ENCODE measurements at places on chromosomes 6 and 20.

GRCh38 chr6:29758761-29759160, 35.5 kb downstream of the HLA-F start:
- no peak for DNase-seq

GRCh38 chr20:1360094-1360846, 31.3 kb upstream of the SDCBP2 start:
- no peak for DNase-seq

GRCh38 chr20:17536944-17537444, 5.8 kb upstream of the BFSP1 start:
- DNase-seq: peak; percentile 76

GRCh38 chr6:156379392-156380289, 397.5 kb upstream of the ARID1B start:
- DNase-seq: no peak

GRCh38 chr6:43966853-43967718, 160.2 kb downstream of the MRPL14 start:
- DNase-seq: no peak

DNA sequence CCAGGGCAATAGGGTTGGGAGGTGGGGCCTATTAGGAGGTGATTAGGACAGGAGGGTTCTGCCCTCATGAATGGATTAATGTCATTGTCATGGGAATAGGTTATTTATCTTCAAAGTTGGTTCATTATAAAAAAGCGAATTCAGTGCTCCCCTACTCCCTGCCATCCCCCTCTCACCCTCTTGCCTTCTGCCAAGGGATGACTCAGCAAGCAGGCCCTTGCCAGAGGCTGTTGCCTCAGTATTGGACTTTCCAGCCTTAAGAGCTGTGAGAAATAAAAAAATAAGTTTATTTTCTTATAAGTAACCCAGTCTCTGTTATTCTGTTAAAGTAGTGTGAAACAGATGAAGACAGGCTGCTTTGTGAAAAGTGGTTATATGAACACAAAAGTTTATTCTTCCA, 381.1 kb upstream of the ZFP64 start:
- DNase-seq: peak; percentile 11

GRCh38 chr20:10075606-10076005, 40.8 kb downstream of the ANKEF1 start:
- DNase-seq: no peak

DNA sequence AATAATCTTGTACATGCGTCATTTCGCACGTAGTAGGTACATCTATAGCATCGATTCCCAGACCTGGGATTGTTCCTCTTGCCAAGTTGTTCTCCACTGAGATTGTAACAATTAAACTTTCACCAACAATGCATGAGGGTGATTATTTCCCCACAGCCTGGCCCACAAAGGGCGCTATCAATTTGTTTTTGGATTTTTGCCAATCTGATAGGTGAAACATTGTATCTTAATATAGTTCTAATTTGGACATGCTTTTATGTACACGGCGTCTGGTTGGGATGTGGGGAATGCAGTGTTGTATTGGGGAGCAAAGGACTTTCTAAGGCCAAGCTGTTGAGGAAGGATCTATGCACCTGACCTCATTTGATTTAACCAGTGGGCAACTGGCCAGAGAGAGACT, 59.5 kb downstream of the VEGFA start:
- no peak for DNase-seq

GRCh38 chr20:63664861-63665594, 6.9 kb downstream of the RTEL1 start:
- no peak for DNase-seq

DNA sequence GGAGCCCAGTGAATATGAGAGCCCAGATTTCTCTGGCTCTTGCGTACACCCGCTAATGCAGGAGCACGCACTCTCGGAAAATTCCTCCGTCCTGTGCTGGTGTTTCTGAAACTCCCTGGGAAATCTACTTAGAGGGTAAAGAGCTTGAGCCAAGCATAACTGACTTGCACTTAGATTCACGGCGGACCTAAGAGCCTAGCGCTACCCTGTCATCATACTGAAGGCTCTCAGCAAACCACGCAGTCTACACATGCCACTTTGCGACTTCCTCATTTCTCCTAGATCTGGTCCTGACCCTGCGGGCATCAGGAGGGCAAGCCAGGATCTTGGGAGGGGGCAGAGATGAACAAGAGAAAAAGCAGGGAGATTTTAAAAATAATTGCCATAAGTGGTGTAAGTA, 324.7 kb downstream of the CD83 start:
- no peak for DNase-seq

DNA sequence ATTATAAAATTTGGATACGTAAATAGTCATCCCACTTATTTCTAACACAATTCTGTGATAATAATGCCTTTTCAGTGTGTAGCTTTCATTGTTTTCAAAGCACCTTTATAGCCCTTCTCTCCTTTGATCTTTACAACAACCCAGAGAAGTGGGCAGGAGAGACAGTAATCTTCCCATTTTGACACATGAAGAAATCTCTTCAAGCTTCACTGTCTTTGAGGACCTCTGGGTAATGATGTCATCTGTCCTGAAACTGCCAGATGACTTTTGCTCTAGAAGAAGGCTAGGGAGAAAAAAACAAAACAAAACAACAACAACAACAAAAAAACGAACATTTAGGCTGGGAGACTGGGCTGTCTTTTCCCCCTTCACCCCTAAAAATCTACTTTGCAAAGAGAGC, 203.0 kb downstream of the KCNQ5 start:
- peak; percentile 23 for DNase-seq

- peak; percentile 68 for DNase-seq
Observed at GRCh38 chr6:157763129-157763903, 59.7 kb upstream of the SNX9 start.

- DNase-seq: no peak
Observed at GRCh38 chr6:17813542-17813941, 106.8 kb upstream of the NUP153 start.

- no peak for DNase-seq
Observed at GRCh38 chr6:150691463-150691862, 91.8 kb downstream of the PLEKHG1 start.

- DNase-seq: no peak
Observed at GRCh38 chr6:154995254-154996015, at the start of gene TIAM2. Gene TIAM2 (plus strand): TSS chr6:154995315. CDS start chr6:155129224, 133,909 bp downstream.

DNA sequence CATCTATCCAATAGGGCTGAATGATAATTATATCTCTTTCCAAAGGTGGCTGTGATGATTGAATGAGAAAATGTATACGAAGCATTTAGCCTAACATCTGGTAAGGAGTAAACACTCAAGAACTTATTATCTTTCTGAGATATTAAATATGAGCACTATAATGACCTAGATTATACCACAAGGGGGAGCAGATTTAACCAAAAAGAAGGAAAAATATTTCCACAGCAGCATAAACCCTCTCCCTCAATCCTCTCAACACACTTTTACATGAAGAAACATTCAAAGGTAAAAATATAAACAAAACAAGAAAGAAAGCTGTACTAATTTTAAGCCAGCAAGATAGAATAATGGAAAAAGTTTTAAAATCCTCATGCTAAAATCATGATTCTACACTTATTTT, 68.4 kb downstream of the SHPRH start:
- DNase-seq: peak; percentile 51

- no peak for DNase-seq
Observed at GRCh38 chr6:105330913-105331312, 72.0 kb downstream of the PREP start.

- DNase-seq: no peak
Observed at GRCh38 chr20:62888406-62888805, 26.8 kb upstream of the TCFL5 start.

- DNase-seq: no peak
Observed at GRCh38 chr6:167093922-167094432, 28.9 kb upstream of the CCR6 start.

GRCh38 chr6:166437661-166438060, 54.9 kb upstream of the MPC1 start:
- DNase-seq: no peak

GRCh38 chr20:6711951-6712649, 55.4 kb upstream of the BMP2 start:
- DNase-seq: no peak

- DNase-seq: no peak
Observed at GRCh38 chr6:141153563-141153962, 979.2 kb upstream of the GJE1 start.

- peak; percentile 51 for DNase-seq
Observed at GRCh38 chr20:9301129-9302090, 213.0 kb upstream of the LAMP5 start.

DNA sequence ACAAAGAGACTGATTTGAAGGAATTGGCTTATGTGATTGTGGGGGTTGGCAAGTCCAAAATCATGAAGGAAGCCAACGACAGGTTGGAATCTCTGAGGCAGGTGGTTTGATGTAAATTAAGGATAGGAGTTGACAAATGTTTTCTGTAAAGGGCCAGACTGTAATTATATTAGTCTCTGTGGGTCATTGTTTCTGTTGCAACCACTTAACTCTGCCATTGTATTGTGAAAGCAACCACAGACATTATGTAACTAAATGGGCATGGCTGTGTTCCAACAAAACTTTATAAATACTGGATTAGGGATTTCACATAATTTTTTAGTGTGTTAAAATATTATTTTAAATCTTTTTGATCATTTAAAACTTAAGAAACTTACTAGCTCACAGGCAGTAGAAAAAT, 199.2 kb upstream of the MYLIP start:
- DNase-seq: no peak

DNA sequence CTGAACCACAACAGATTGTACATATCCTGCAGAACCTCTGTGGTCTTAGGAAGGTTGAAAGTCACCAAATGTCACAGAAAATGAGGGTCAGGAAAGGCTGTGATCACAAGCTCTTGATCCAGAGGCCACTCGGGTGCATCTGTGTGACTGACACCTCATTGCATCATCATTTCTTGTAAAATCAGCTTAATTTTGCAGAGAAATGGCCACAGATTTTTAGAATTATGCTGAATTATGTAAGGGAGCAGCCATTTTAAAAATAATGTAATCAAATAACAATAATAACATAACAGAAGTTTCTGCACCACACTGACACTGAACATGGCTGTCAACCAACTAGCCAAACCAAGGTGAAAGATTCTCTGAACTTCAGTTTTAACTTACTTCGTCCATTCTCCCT, 32.5 kb upstream of the PRND start:
- no peak for DNase-seq

DNA sequence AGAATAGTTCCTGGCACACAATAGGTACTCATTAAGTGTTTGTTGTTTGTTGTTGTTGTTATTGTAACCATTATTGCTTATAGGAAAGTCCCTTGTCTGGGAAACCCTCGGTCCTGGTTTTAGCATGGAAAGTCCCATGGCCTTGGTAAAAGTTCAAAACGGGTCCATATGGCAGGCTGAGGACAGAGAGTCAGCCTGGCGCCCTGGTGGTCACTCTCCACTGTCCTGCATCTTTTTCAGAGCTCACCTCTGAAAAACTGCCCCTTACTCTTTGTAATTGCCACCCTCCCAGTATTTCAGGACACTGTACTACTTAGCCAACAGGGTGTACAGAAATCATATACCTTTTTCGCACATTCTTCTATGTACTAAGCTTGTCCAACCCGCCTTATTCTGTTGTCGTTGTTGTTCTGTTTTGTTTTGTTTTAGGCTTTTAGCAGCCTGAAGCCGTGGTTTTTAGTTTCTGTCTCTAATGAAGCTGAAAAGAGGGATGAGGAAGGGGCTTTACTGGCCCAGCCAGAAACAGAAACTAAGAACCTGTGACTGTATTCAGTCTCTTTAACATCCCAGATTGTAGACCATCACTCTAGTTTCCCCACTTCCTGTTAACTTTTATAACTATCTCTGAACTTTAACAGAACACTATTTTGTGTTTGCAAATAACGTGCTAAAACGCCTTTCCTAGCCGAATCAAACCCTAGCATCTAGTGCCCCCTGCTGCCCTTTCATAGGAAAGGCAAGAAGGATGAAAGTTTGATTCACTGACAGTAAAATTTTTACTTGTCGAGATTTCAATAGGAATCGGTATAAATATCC, 7.6 kb upstream of the TMEM14A start:
- peak; percentile 74 for DNase-seq

DNA sequence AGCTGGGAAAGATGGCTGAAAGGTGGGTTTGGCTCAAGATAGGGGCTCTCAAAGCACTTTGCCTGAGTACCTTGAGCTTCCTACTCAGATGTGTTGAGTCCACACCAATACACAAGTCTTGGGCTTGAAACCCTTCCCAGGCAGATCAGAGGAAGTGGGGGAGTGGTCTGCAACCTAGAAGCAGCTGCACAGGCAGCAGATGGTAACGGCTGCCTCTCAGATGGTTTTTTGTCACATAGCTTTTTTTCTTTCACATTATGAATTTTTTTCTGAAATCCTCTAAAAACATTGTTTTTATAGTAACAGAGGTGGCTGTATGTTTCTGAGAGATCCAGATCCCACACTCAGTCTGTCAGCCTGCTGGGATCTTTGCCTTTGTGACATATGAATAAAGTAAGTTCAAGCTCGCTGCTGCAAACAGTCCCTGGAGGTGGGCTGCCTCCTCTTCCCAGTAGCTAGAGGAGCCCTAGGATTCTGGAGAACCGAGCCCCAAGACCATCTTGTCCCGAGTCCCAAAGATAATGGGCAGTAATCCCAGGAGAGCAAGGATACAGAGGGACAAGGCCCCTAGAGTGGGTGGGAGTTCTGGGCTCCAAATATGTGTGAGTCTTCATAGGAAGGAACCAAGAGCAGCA, 97.1 kb upstream of the TOP1 start:
- no peak for DNase-seq

DNA sequence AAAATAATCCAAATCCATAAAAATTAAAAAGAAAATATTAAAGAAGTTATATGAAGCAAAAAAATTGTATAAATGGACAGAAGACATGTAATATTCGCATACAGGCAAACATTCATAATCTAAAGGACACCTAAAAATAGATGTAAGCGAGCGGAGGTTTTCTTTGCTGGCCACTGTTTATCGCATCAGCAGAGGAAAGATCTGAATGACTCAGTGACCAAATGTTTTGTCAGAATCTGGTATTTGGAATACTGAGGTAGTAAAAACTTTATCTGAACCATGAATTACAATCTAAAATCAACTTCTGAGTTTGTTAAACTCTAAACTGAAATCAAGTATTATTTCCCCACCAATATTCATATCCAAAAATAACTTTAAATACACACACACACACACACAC, 7.8 kb downstream of the TSPYL4 start:
- DNase-seq: peak; percentile 79

GRCh38 chr6:111591370-111591900, 14.2 kb downstream of the TRAF3IP2 start:
- peak; percentile 98 for DNase-seq

DNA sequence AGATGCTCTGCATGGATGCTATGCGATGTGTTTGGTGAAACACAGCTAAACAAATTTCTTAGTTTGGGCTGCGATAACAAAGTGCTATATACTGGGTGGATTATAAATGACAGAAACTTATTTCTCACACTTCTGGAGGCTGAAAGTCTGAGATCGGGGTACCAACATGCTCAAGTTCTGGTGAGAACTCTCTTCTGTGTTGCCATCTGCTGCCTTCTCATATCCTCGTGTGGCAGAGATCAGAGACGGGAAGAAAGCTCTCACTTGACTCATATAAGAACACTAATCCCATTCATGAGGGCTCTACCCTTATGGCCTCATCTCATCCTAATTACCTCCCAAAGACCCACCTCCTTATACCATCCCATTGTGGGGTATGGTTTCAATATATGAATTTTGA, 162.0 kb upstream of the DTNBP1 start:
- DNase-seq: no peak

GRCh38 chr20:36493801-36494114, 47.6 kb upstream of the MYL9 start:
- peak; percentile 75 for DNase-seq

Measured in HCEC 1CT (cell line).